ENCODE measurements at places on chromosomes 16 and 17.

- no peak for DNase-seq
These were observed 124.1 kb upstream of the TNRC6C start for GRCh38 chr17:77834170-77835115.

GRCh38 chr16:78306361-78306760 lies 206.9 kb downstream of the WWOX start:
- DNase-seq = no peak

GRCh38 chr16:16168431-16168830 lies 54.9 kb downstream of the ABCC6 start:
- no peak for DNase-seq

DNA sequence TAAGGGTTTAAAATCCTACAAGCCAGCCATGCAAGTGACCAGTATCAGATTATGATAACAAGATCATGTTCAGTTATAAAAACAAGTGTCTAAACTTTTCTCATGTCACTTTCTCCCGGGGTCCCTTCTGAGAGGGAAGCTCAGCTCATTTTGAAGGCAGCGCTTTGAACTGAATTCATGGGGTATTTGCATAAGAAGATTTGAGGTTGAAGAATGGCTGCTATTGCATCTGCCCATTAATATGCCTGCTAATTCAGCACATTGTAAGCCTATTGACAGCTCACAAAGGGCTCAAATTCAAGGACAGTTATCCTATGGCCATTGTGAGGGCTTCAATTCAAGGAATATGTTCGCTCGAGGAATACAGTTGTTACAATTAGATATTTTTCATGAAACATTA lies 290.2 kb upstream of the IRX3 start:
- DNase-seq = no peak

DNA sequence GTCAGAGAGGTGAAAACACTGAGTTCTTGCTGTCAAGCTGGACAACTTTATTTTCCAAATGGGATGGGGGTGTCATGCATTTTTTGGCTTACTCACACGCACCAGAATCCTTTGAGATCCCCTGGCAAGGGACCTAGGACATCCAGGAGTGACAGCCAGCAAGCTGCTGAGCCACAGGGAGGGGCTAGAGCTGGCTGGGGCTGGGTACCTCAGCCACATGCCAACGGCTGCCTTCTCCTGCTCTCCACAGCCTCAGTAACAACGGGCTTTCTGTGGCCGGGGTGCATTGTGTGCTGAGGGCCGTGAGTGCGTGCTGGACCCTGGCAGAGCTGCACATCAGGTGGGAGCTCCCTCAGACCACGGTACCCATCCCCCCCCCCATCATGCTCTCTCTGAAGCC lies 47.6 kb downstream of the NLRC5 start:
- no peak for DNase-seq

- no peak for DNase-seq
These were observed 28.5 kb downstream of the TMEM132E start for GRCh38 chr17:34607917-34608316.

All from left renal cortex interstitium (tissue), 4 donors.